Aortic smooth muscle cell (primary cell): ENCODE measurements at places on chromosomes 3 and 15. TPM values are rescaled to one million over a fixed set of nuclear protein-coding genes. Genes with fewer than 3 reads are reported as not detected.

Gene PSTPIP1
- total RNA-seq = 1.1 and 1.8 TPM in 2 replicates

Gene ADPGK
- 61.4 and 62.6 TPM in 2 replicates for total RNA-seq

Gene PIF1
- 7.5 and 8.1 TPM in 2 replicates for total RNA-seq

Gene LIPC
- 1.1 and 1.5 TPM in 2 replicates for total RNA-seq

Gene HHLA2
- not detected in 2 replicates for total RNA-seq

Gene CFAP100
- not detected in 2 replicates for total RNA-seq

Gene SYNPR
- not detected in 2 replicates for total RNA-seq

Gene SRP14
- 230 and 238 TPM in 2 replicates for total RNA-seq

Gene ANKUB1
- total RNA-seq = not detected in 2 replicates
